Heart right ventricle (tissue), 16 donors: ENCODE measurements at places on chromosomes 3 and 15.

DNA sequence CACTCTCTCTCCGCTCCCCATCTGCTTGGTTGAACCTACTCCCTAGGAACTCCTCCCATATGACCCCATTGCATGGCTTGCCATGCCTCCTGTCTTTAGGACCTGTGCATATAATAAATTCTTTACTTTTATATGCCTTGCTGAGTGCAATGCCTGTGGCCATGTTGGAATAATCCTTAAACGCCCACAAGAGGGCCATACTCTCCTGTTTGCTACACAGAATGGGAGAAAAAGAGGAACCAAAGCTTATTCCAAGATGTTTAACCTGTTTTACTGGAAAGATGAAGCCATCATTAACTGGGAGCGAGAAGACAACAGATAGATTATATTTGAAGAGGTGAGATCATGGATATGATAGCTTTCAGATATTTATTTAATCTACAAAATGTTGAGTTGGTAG is 1097.8 kb downstream of the NAALADL2 start:
- no peak for DNase-seq

GRCh38 chr3:14210290-14210688 is 31.7 kb downstream of the LSM3 start:
- DNase-seq: no peak

DNA sequence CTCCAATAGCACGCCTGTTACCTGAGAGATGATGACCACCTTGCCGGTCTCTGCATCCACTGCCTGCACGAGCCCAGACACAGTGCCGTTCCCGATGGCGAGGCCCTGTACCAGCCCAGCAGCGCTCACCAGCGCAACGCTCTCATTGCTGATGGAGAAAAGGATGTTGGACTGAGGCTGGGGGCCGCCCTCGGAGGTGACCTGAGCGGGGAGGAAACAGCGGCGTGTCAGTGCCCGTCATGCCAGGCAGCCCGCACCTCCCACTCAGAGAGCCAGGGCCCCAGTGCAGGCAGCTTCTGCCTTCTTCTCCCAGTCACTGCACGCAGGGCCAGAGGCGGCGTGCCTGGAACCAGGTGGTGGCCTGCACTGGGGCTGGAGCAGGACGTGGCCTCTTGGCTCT is 80.3 kb downstream of the NUP210 start:
- DNase-seq: no peak

DNA sequence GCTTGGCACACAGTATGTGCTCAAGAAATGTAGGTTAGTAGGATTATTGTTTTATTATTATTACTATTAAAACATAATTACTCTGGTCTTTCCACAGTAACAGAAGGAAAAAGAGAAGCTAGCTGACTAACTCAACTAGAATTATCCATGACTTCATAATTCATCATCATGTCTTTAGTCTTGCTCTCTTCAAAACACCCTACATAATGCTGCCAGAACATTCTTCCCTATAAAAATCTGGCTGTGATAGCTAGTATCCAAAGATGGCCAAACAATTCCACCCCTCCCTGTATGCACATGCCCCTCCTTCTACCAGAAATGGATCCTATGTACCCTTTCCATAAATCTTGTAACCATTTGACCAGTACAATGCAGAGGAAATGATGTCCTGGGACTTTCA is 48.8 kb upstream of the SRGAP3 start:
- DNase-seq: no peak

- no peak for DNase-seq
Measured at GRCh38 chr3:49278548-49278947, 1.5 kb upstream of the C3orf62 start.

- DNase-seq: no peak
Measured at GRCh38 chr3:14305324-14305723, 97.1 kb upstream of the SLC6A6 start.

GRCh38 chr15:34154725-34155204 is 52.9 kb downstream of the PGBD4 start:
- no peak for DNase-seq

GRCh38 chr3:44041726-44042125 is 200.0 kb upstream of the TOPAZ1 start:
- DNase-seq: no peak

DNA sequence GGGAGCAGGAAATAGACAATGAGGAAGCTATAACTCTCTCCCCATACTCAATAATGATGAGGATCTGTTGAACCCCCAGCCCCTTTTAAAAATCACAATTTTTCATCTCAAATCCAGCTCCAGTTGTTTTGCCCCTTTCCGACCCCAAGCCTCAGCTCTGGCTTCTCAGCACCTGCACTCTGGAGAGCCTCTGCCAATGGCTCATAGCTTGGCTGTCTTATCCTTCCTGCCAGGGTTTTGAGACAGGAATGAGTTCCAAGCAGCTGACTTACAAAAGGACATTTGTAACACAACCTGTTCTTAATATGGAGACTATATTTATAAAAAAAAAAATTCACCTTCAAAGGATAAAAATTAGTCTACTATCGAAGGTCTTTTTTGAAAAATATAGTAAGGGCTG is 105.9 kb upstream of the NEDD4 start:
- DNase-seq: no peak

- DNase-seq: no peak
Measured at GRCh38 chr3:55564726-55565125, 77.6 kb upstream of the WNT5A start.
